Kidney capillary endothelial cell (primary cell): ENCODE measurements at places on chromosomes 3 and 15.

DNA sequence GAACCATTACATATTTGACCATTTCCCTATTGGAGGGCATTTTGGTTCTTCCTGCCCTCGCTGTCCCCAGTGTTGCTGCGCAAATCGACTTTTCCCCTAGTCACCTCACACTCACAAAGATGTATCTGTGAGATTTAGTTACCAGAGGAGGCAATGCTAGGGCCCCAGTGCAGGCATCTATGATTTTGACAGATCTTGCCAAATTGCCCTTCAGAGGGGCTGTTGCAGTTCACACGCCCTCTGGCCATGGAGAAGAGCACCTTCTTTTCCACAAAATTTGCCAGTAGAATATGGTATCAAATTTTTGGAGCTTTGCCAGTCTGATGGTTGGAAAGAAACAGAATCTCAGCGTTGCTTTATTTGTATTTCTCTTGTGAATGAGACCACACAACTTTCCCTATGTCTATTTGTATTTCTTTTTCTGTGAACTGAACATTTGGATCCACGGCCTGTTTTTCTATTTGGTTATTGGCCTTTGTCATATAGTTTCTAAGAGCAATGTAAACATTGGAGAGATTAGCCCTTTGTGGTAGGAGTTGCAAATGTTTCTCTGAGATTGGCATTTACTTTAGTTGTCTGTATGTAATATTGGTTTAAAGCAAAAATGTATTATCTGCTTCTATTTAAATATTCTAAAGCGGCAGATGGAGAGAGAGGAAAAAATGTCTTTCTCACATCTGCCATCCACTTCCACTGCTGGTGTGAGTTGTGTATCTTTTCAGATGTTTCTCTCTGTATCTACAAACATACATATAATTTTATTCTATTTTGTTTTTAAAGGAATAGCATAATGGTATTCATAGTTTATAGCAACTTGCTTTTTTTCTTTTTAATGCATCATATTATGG lies 66.1 kb downstream of the DNASE1L3 start:
- no peak for DNase-seq

DNA sequence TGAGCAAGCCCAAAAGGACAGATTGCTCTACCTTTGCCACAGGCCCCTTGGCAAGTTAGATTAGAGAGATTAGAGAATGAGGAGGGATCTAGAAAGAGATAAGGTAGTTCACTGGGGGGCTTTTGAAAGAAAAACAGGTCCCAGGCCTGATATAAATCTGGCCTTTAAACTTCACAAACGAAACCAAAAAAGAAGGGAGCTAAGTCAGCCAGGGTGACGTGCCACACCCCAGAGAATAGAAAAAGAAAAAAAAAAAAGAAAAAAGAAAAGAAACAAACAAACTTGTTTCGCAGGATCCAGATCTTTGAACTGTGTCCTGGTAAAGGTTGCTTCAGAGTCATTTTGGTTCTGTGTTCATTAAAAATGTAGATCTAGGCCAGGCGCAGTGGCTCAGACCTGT lies 3.6 kb downstream of the KAT2B start:
- no peak for DNase-seq

GRCh38 chr3:191261304-191261638 lies 62.2 kb downstream of the OSTN start:
- DNase-seq = no peak

DNA sequence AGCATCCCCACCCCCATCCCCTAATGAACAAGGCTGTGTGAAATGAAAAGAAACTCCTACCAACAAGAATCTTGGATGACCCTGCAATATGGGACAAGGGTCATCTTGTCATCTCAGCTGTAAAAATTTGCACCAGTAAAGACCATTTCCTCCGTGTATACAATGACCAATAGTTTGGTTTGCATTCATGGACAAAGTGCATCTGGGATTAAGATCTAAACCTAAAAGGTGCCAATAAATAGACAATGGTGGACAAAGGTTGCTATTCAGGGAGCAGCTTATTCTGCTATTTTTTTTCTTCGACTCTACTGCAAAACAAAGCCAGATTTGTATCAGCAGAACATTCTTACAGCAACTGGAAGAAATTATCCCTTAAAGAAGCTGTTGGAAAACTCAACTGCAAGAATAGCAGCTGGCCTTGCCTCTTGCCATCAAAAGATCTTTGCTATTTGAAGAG lies 8.0 kb downstream of the MGLL start:
- DNase-seq = no peak

- DNase-seq = no peak
Observed at GRCh38 chr3:125402639-125403038, 27.5 kb upstream of the ZNF148 start.

- DNase-seq = peak; percentile 53
Observed at GRCh38 chr15:70062321-70062956, 35.3 kb downstream of the TLE3 start.

GRCh38 chr15:31211353-31211752 lies 109.8 kb upstream of the TRPM1 start:
- DNase-seq = no peak

GRCh38 chr3:37566730-37567129 lies 294.9 kb upstream of the CTDSPL start:
- DNase-seq = no peak

DNA sequence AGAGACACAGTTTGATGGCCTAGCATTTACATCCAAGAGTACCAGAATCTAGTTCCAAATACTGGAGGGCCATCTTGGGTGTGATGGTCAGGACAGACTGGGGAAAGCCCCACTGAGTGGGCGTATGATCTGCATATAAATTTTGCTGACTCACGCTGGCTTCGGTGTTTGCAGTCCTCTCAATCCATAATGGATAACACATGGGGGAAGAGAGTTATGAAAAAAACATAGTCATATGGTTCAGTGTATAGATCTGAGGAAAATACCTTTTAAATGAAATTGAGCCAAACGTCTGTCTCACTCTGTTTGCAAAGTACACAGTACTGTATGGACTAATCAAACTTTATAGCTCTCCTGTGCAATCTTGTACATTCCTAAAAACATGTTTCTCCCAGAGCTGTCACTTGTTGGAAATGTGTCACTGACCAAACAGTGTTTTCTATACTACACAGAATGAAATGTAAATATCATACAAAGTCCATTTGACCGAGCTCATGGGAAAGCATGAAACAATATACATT lies 125.3 kb upstream of the THBS1 start:
- no peak for DNase-seq

DNA sequence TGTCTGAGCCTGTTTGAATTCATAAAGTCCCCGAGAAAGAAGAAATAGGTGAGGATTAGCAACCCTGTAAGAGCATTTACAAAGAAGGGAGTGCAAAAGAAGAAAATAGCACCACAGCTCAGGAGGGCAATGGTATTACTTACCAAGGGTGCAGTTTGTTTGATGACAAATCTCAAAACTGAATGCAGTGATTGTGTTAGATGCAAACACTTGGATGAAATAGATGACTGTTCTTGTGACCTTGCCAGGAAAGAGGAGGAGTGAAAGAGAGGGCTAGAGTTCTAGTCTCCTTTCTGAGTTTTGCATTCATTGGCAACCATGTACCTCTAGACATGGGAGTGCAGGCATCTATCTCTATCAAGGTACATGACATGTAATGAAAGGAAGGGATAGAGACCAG lies 1030.8 kb upstream of the CFAP20DC start:
- no peak for DNase-seq

- DNase-seq = no peak
Observed at GRCh38 chr15:60297047-60297446, 100.7 kb downstream of the ANXA2 start.

GRCh38 chr15:24733659-24734058 lies 58.1 kb downstream of the NPAP1 start:
- no peak for DNase-seq

GRCh38 chr3:104604326-104605010 lies 762.2 kb upstream of the ALCAM start:
- peak; percentile 64 for DNase-seq

DNA sequence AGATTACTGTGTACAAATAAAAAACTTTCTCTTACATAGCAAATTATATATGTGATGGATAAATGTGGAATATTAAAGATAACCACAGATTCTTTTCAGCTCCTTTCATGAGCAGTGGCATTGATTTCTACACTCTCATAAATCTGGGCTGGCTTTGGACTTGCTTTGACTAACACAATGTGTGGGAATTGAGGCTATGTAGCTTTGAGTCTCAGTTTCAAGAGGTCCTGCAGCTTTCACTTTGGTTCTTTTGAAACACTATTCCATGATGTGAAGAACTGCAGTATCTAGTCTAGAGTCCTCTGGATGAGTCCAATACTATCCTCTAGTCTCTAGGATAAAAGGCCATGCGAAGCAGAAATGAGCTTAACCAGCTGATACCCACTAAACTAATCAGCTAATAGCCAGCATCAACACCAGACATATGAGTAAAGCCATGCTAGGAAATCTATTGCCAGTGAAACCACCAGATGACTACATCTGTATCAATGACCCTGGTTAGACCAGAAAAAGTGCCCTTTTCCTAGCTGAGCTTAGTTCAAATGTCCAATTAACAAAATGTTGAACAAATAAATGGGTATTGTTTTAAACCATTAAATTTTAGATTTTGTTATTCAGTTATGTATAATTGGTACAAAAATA lies 274.9 kb upstream of the ZPLD1 start:
- no peak for DNase-seq
